ENCODE measurements at places on chromosomes 1 and 21.

DNA sequence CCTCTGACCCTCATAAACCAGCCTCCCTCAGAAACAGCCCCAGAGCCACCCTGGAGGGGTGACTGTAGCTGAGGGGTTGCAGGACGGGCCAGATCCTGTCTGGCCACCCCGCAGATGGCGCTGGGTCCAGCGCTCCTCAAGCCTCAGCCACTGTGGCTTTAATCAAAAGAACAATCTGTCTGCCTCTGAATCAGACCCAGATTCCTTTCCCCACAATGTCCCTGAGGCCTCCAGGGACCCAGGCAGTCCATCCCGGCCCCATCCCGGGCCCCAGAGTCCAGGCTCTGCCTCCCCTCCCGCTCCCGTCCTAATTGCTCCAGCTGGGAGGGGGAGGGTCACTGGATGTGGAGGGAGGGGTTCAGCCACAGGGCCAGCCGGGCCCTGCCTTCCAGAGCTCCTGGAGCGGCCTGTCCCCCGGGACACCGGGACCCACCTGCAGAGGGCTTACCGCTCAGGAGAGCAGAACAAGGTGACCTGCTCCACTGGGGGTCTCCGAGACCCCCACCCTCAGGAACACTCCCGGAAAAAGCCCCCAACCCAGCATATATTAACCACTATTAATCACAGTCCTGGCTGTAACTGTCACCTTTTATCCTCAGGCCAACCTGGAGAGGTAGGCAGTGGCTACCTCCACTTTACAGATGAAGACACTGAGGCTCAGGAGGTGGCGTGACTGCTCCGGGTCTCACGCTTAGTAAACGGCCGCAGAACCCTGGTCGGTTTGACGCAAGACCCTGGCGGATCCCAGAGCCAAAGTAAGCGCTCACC lies 836 bp upstream of the FBLIM1 start:
- DNase-seq, result no peak

DNA sequence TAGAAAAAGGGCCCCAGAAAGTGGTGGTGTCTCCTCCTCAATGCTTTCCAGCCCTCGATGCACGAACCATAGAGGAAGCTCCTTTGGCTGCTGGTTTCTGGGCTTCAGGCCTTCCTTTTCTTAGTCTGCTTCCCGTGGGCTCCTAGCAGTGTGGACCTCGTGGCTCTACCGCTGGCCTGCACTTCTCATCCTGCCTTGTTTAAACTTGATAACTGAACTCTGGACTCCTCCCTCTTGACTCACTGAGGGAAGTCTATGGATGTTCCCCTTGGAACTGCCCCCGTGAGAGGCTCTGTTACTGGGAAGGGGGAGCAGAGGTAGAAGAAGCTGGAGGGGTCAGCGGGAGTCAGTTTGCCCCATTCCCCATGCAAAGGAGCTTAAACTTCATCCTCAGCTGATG lies 75.3 kb upstream of the WDR26 start:
- no peak for DNase-seq

- no peak for DNase-seq
Measured at GRCh38 chr21:41156142-41156541, 11.8 kb upstream of the BACE2 start.

DNA sequence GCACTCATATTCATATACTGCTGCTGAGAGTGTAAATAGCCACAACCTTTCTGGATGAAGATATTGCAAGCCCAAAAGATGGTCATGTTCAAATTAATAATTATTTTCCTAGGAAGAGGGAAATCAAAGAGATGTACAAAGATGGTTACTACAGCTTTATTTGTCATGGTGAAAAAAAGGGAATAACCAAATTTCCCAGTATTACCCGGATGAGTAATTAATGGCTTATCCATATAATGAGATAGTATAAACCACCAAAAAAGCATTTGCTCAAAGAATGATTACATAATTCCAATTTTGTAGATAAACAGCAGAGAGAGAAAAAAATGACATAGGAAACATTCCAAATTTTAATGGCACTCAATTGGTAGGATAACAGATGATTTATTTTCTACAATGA lies 165.6 kb downstream of the C1orf21 start:
- no peak for DNase-seq

DNA sequence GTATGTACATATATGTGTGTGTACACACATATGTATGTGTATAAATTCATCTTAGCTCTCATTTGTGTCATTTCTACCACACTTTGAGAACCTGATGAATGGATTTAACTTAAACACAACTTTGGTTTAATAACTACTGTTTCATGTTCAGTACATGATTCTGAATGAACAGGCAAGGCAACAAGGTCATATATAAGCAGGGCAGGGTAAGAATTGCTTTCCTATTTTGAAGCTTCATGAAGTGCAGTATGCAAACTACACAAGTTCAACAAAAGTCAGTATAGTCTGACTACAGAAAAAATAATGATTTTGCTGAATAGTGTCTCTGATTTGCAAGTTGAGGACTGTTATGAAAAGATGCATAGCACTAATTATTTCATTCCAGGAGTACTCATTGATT lies 127.6 kb downstream of the KCNK2 start:
- no peak for DNase-seq

GRCh38 chr1:248918131-248918530 lies 12.1 kb downstream of the PGBD2 start:
- DNase-seq, result no peak

DNA sequence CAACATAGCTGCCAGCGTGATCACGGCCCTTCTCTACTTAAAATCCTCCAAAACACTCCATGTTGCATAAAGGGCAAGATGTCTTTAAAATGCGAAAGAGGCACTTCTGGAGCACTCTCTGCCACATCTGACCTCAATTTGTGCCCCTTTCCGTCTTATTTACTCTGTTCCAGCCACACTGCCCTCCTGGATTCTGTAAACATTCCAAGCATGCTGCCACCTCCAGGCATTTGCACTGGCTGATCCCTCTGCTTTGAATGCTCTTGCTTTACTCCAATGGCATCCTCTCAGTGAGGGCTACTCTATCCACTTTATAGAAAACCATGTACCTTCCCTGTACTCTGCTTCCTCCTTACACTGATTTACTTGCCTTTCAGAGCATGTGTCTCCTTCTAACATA lies 5.3 kb upstream of the RGS7 start:
- no peak for DNase-seq

DNA sequence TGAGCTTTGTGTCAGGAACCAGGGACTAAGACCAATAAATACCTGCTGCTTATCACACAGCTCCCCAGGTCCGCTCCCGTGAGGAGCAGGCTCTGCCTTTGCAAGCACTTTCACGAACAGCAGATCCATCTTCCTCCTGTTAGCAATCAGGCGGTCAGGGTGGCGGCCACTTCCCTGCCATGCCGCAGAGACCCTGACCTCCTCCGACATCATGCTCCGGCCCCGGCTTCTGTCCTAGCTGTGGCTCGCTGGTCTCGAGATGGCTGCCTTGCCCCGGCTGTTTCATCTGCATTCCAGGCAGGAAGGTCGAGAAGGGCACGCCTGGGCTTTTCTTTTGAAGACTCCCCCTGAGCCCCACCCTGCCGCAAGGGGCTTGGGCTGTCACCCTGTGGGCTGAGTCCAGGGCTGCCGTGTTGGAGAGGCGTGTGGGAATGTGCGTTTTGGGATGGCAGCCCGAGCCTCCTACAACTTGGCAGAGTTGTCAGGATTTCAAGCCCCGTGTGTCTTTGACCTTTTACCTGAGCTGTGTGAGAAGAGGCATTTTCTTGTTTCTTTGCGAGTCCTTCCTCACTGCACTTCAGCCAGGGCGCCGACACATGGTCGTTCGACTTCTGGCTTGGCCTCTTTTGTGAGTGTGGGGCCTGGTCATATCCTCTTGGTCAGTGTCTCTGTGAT lies 59.5 kb downstream of the AGPAT3 start:
- no peak for DNase-seq

DNA sequence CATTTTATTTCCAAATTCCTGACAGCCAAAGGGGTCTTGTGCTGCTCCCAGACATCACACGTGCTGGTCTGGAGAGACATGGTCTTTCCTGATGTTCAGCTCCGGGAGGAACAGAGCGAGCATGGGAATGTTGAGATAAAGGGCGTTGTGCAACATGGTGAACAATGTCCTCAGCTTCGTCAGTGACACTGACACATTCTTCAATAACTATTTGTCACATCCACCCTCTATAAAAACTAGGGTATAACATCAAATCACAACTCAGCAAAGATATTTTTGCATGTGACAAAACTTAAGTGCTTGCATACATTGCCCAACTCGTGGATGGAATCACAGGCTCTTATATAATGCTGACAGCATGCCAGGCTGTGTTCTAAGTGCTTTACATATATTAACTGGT lies 42.4 kb upstream of the GRHL3 start:
- no peak for DNase-seq

GRCh38 chr1:238501290-238501689 lies 610.6 kb upstream of the ZP4 start:
- no peak for DNase-seq

DNA sequence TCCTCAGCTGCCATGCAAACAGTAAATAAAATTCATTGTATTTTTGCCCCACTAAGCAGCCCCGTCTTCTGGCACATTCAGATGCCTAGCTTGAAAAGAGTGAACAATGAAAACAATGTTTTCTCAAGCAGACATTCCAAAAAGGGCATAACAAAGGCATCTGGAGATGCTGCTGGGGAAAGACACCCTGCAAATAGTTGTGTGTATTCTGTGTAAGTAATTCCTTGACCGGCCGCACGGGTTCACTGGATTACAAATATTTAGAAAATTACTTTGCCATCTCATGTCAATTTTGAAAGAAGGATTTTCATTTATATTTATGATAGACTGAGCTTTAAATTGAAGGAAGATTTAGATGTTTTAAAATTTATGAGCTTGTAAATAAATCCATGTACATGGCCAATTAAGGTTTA lies 142.2 kb downstream of the SLC45A1 start:
- no peak for DNase-seq

GRCh38 chr1:155648207-155649147 lies 38.5 kb downstream of the MSTO1 start:
- DNase-seq, result peak; percentile 51

- no peak for DNase-seq
Measured at GRCh38 chr1:164380893-164381292, 178.1 kb upstream of the PBX1 start.

GRCh38 chr1:51175278-51175677 lies 60.8 kb upstream of the RNF11 start:
- DNase-seq, result no peak

DNA sequence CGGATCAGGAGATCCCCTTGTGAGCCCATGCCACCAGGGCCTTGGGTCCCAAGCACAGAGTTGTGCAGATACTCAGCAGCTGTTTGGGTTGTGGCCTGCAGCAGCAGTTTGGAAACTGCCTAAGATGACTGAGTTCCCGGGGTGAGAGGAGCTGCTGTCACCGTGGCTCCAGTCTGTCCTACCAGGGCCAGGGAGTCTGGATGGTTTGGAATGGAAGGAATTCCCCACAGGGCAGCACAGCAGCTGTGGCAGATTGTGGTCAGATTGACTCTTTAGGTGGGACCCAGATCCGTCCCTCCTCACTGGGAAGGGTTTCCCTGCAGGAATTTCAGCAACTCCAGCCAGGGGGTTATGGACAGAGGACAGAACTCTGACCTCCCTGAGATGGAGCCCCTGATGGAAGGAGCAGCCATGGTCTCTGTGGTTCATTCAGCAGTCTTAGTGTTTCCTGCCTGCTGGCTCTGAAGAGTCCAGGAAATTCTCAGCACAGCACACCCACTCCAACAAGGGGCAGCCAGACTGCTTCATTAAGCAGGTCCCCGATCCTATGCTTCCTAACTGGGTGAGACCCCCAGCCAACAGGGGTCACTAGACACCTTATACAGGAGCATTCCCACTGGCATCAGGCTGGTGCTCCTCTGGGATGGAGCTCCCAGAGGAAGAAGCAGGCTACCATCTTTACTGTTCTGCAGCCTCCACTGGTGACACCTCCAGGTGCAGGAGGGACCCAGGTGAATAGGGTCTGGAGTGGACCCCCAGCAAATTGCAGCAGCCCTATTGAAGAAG lies 51.5 kb upstream of the TNFSF4 start:
- DNase-seq, result peak; percentile 32

GRCh38 chr21:40194185-40194980 lies 327.1 kb downstream of the PCP4 start:
- DNase-seq, result no peak

- DNase-seq, result no peak
Measured at GRCh38 chr1:17122521-17123164, 3.4 kb upstream of the PADI2 start.

DNA sequence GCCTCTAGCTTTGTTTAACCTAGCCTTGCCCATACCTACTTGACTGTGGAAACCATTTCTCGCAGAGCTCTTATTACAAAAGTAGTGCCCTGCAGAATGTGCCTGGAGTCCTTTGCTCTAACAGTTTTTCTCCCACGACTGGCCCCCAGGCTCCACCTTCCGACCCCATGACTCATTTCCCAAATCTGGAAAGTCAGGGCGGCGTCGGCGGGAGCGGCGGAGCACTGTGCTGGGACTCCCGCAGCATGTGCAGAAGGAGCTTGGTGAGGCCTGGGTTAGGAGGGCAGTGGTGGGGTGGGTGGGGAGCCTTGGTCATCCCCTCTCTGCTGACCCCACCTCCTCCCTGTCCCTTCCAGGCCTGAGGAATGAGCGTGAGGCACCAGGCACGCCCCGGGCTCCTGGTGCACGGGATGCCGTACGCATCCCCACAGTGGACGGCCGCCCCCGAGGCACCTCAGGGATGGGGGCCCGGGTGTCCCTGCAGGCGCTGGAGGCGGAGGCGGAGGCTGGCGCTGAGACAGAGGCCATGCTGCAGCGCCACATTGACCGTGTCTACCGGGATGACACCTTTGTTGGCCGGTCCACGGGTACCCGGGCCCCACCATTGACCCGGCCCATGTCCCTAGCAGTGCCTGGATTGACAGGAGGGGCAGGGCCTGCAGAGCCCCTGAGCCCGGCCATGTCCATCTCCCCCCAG lies 47.5 kb downstream of the YARS1 start:
- DNase-seq, result peak; percentile 27

- DNase-seq, result no peak
Measured at GRCh38 chr1:52907068-52907811, 14.3 kb downstream of the ECHDC2 start.

- no peak for DNase-seq
Measured at GRCh38 chr1:109027841-109028240, 14.1 kb downstream of the WDR47 start.

- DNase-seq, result no peak
Measured at GRCh38 chr1:221308534-221309511, 429.6 kb downstream of the HLX start.

- DNase-seq, result no peak
Measured at GRCh38 chr1:100861379-100861778, 33.3 kb downstream of the EXTL2 start.
